Activated naive CD4-positive, alpha-beta T cell treated with anti-CD3 and anti-CD28 coated beads for 36 hours (primary cell): ENCODE measurements at places on chromosomes 1 and 21.

DNA sequence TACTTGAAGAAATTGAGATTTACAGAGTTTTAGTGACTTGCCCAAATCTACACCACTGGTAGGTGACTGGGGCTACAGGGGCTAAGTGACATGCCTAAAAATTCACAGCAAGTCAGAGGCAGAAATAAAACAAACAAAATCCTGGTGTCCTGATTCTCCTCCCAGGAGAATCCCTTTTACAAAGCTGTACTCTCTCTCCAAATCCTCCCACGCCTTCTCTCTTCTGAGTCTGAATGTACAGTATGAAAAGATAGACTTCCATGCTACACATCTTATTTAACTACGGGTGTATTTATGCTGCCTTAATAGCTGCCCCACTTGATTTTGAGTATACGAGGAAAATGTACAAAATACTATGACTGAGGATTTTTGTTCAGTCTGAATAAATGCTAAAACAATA is 65.4 kb downstream of the SGIP1 start:
- DNase-seq = no peak

GRCh38 chr1:49106445-49106844 is 329.8 kb upstream of the BEND5 start:
- DNase-seq = no peak

GRCh38 chr21:32770871-32771523 is 558 bp downstream of the PAXBP1 start:
- peak; percentile 67 for DNase-seq

DNA sequence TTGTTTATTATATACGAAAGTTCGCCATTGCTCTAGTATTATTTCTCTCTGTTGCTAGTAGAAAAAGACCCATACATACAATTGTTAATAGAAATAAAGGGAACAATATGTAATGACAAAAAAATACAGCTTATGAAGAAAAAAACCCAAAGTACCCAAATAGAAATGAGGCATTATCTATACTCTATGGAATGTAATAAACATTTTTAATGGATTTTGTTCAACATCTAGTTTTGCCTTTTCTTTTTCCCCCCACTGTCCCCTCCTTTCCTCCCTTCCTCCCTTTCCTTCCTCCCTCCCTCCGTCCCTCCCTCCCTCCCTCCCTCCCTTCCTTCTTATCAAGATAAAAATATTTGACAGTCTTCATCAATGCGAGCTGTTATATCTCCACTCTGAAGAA is 81.5 kb upstream of the NEK7 start:
- no peak for DNase-seq

DNA sequence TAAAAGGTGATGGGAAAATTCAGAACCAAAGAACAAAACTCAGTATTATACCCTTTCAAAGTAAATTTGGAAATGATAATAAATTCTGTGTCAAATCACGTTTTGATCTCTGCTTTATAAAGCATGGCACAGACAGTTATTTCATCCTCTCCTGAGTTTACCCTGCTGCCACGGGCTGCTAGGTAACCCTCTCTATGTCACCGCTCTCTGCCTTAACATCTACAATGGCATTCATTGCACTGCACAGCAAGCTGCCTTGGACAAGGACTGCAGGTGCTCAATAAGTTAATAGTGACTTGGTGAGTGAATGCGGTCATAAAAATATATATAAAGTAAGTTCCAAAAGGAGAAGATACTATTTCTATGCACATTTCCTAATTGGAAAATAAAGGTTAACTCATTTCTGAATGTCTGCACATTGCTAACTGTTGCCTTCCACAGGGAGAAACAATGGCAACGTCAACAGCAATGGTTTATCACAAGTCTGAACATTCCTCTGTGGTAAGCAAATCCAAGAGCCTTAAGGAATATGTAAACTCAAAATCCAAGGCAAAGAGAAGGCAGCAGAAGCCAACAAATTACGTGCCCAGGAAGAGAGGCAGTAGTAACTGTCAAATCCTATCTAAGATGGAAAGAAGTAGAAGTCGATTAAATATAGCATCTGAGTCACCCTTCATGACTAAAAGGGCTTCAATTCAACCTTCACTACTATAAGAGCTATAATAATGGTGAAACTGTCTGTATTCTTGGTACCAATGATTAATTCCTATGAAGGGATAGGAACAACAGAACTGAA is 19.4 kb downstream of the FYB2 start:
- DNase-seq = no peak
